H7 (cell line): ENCODE measurements at places on chromosomes 2 and 18. TPM values are rescaled to one million over a fixed set of nuclear protein-coding genes. Genes with fewer than 3 reads are reported as not detected.

The AUP1 gene
- 99.5 and 105 TPM in 2 replicates for total RNA-seq

The CFAP53 gene
- total RNA-seq, result 0.33 TPM in 1 of 2 replicates, not detected in the other

The CCDC141 gene
- total RNA-seq, result 0.37 and 1.2 TPM in 2 replicates

The ZAP70 gene
- total RNA-seq, result 0.33 and 2.5 TPM in 2 replicates

The EVA1A gene
- total RNA-seq, result 3.4 and 7.4 TPM in 2 replicates

The KCNF1 gene
- total RNA-seq, result 3.0 and 5.4 TPM in 2 replicates

The CNGA3 gene
- total RNA-seq, result 0.10 TPM in 1 of 2 replicates, not detected in the other

The CRYGD gene
- 5.2 and 5.5 TPM in 2 replicates for total RNA-seq

DNA sequence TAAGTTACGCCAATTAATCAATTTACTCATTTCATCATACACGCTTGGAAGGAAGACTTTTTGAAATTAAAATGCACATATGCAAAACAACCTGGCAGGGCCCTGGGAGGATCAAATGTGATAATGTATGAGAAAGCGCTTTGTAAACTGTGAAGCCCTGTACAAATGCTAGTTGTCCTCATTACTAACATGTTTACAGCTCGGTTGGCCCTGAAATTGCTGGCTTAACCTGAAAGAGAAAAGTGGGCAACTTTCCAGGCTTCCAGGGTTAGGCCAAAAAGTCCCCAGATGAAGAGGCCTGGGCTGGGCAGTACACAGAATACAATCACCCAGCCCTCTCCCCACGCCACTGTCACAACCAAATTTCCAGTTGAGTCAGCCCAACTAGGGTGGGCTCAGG is 60.2 kb downstream of the DNMT3A start:
- no peak for DNase-seq

GRCh38 chr18:77062518-77063003 is 70.0 kb downstream of the MBP start:
- no peak for DNase-seq

DNA sequence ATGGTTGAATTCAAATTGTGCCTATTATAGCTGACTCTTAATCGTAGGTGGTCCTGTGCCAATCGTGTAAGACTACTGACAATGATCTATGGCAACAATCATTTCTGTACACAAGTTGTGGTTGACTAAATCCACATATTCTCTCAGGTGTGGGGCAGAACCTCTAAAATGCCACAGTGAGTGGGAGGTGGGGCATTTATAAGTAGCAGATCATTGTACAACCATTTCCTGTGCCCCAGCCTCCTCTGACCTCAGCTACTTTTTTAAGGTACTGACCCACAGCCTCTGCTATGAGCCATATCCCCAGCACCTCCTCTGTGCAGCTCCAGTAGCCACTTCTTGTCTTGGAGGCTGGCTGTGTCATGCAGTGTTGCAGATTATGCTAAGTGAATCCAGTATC is 48.6 kb upstream of the RAPH1 start:
- DNase-seq, result no peak

- no peak for DNase-seq
Observed at GRCh38 chr2:165584126-165584654, 114.7 kb downstream of the CSRNP3 start.

GRCh38 chr18:48922801-48923730 is 27.7 kb downstream of the SMAD7 start:
- peak; percentile 84 for DNase-seq

- DNase-seq, result no peak
Observed at GRCh38 chr2:36540986-36541754, 56.8 kb downstream of the FEZ2 start.

GRCh38 chr2:145032791-145033190 is 512.9 kb upstream of the ZEB2 start:
- no peak for DNase-seq

GRCh38 chr2:199603721-199604291 is 146.1 kb upstream of the SATB2 start:
- DNase-seq, result peak; percentile 57

GRCh38 chr2:159797543-159798375 is at the start of gene CD302:
Gene CD302, minus strand, starts transcription at chr2:159798208. Its CDS starts 10 bp downstream, at chr2:159798198.
- peak; percentile 86 for DNase-seq

- DNase-seq, result no peak
Observed at GRCh38 chr2:19812166-19812565, 89.6 kb downstream of the TTC32 start.

DNA sequence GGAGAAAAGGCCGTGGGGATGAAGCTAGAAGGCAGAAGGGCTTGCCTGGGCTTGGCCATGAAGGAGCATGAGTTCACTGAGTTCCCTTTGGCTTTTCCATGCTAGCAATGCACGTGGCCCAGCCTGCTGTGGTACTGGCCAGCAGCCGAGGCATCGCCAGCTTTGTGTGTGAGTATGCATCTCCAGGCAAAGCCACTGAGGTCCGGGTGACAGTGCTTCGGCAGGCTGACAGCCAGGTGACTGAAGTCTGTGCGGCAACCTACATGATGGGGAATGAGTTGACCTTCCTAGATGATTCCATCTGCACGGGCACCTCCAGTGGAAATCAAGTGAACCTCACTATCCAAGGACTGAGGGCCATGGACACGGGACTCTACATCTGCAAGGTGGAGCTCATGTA is 2.9 kb downstream of the CTLA4 start:
- no peak for DNase-seq

DNA sequence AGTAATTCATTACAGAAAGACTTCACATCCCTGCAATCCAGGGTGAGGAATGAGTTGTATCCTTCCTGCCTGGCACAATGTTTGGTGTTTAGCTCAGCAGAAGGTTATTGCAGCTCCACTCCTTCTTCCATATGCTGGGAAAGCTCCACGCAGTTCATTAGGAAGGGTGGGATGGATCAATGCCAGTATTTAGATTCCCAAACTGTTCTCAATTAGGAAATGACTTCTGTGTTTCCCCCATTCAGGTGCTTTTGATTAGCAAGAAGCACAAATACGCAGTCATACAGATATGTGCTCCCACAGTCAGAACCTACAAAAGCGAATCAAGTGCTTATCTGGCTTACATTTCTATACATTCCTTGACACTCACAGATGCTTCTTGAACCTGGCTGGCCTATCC is 340.6 kb downstream of the NYAP2 start:
- no peak for DNase-seq

DNA sequence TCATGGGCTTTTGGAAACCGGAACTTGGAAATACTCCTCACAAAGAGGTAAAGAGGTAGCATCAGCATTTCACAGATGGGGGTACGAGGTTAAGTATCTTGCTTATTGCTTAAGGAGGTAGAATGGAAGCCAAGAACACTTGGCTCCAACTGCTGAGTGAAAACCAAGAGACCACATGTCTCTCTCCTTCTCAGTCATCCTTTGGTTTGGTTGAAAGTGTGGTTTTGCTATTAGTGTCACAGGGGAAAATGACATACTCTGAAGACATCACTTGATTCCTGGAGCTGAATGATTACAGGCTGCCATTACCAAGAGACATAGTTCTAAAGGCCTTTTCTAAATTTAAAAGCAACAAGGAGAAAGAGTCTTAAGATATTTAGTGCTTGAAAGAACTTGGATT is 41.5 kb downstream of the ANTXR1 start:
- DNase-seq, result no peak

DNA sequence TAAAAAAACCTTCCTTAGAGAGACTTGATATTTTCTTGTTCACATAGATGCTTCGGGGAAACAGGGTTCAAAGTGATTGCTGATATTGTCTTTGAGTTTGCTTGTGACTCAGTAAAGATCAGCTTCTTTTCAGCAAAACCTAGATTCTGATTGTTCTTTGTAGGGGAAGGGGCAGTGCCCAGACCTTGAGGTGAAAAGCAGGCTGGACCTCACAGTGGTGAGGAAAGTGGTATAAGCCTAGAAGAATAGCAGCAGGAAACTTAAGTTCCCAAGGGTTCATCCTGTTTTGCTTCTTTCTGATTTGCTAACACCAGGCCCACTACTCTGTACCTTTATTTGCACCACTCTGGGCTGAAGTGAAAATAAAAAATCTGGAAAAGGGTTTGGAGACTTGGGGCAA is 20.9 kb downstream of the UBXN4 start:
- no peak for DNase-seq

- DNase-seq, result no peak
Observed at GRCh38 chr18:48397021-48397420, 12.2 kb downstream of the ZBTB7C start.

DNA sequence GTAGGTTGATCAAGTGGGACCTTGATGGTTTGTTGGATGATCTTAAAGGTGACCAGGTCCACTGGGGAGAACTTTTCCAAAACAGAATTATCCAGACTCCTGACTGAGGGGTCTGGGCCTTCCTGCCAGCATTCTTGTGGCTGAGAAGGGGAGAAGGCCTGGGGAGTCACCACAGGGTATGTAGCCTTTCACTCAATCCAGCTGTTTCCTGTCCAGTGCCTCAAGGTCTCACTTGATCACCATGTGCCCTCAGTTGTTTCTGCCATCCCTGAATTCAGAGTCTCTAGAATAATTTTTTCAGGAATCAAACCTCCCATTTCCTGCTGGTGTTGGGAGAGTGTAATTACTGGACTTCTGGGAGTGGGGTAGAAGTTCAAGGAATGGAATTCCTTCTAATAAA is 54.4 kb upstream of the TANC1 start:
- no peak for DNase-seq

DNA sequence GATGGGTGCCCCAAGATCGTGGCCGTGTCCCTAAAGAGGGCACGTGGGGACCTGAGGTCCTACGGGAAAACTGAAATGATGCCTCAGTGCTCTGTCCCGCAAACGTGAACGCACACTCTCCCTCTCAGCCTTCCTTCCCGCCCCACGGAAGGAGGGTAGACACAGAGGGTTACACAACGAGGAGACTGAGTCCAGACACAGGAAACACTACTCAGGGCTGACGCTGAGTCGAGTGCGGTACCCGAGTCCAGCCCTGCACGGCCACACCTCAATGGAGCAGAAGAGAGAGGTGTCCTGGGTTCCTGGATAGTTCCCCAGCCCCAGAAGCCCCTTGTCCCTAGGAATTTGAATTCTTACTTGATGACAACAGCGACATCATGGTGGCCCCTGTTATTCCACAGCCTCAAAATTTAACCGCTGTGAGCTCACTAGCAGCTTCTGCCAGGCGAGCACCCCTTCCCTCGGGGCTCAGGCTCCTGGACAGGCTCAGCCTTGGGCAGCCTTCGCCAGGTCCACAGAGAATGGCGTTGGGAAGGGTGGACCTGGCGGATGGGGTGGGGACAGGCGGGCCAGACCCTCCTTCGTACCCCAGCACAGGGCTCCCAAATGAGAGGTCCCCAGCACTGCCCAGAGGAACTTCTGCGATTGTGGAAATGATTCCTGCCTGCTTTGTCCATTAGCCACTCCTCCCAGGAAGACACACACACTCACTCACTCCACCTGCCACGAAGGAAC is 980 bp upstream of the RNPEPL1 start:
- peak; percentile 56 for DNase-seq

GRCh38 chr18:5879479-5879882 is 15.8 kb downstream of the TMEM200C start:
- no peak for DNase-seq

DNA sequence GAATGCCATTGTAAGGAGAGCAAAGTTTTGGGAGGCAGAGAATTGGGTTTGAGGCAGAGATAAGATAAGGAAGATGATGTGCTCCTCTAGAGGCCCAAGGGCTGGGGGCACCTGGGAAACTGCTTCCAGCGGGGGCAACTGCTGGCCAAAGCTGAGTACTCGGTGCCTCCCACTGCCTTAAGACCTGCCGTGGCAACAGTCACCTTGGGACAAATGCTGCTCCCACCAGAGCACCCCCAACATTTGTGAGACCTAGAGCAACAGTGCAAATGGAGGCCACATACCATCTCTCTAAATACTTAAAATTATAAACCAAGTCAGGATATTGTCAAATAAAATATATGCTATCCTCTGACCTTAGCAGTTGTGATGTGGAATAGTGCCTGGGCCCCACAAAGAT is 127.1 kb downstream of the CAPN13 start:
- DNase-seq, result no peak

GRCh38 chr2:30253873-30254684 is 22.7 kb downstream of the LBH start:
- DNase-seq, result no peak

GRCh38 chr2:201996679-201997314 is 36.9 kb upstream of the FZD7 start:
- no peak for DNase-seq

GRCh38 chr2:113910967-113911678 is 21.2 kb downstream of the ACTR3 start:
- no peak for DNase-seq

DNA sequence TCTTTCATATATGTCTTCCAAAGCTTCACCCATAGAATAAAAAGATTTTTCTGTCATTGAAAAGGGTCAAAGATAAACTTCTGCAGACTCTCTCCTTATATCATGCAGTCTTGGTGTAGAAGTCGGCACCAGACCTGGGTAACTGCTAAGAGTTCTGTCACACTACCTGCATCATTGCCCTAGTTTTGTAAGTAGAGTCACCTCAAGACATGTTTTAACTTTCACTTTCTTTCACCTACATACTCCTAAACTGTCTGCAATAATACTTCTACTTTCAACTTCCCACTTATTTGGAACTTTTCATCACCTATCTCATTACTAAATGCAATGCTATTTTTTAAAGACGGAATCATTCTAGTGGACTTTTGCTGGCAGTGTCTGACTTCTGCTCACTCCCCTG is 475.6 kb upstream of the VRK2 start:
- no peak for DNase-seq

DNA sequence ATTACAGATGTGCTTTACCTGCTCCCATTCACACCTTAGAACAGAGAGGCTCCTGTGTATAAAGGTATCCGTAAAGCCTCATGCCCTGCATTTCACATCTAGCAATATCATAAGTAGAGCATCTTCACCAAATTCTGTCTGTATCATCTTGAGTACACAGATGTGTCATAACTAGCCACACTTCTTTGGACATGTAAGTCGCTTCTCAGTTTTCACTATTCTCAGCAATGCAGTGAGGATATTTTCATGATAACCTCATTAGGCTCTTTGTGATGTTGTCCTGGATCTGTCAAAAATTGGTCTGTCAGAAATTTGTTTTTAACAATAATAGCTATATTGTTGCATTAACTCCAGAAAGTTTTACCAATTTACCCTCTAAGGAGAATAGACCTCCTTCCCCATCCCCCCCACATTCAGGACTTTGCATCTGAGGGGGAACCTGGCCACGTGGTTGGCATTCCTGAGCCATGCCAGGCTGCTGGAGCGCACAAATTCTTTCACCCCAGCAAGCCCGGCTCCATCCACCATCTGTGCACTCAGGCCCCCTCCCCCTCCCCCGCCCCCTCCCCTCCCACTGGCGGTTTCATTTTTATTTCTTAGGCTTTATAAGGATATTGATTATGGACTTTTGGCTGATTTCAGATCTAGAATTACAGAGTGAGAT is 34.1 kb downstream of the AGAP1 start:
- peak; percentile 82 for DNase-seq

GRCh38 chr2:186575302-186575701 is 14.6 kb upstream of the ITGAV start:
- no peak for DNase-seq

DNA sequence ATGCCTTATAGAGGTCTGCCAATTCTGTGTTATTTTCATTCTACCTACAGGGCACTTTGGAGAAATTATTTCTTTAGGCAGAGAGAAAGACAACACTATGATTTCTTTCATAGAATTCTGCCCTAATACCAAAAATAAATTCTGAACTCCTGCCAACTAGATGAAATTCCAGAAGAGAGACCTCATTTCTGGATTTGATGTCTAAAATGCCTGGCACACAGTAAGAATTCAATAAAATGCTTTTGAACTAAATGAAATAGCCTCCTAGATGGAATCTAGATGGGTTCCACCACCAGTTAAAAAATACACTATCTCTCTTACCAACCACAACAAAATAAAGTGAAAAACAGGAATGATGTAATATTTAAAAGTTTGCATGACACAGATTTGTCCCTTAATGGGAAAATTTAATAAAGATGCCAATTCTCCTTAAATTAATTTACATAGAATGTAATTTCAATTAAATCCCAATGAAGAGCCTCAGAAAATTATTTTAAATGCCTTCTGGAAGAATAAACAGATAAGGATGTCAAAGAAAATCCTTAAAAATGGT is 75.0 kb downstream of the OSBPL1A start:
- DNase-seq, result no peak
